Epithelial cell of proximal tubule (primary cell): ENCODE measurements at places on chromosomes 2 and 18. TPM values are rescaled to one million over a fixed set of nuclear protein-coding genes. Genes with fewer than 3 reads are reported as not detected.
A peak's percentile ranks its signal among the peaks of the same experiment; 100 is the strongest.

Gene SCYGR4
- total RNA-seq = not detected in 2 replicates

Gene PID1
- 0.69 and 1.9 TPM in 2 replicates for total RNA-seq

Gene AQP12B
- not detected in 2 replicates for total RNA-seq

Gene SDC1
- 115 and 134 TPM in 2 replicates for total RNA-seq

Gene REG1B
- total RNA-seq = not detected in 2 replicates

Gene DPY30
- 89.0 and 100 TPM in 2 replicates for total RNA-seq

Gene TUBB8B
- not detected in 2 replicates for total RNA-seq

Gene DTNA
- 7.5 and 15.2 TPM in 2 replicates for total RNA-seq

Gene CASP10
- total RNA-seq = 1.1 and 3.8 TPM in 2 replicates

Gene PLEK
- total RNA-seq = not detected in 2 replicates

Gene TOGARAM2
- total RNA-seq = 0.07 TPM in 1 of 2 replicates, not detected in the other

Gene ASTL
- total RNA-seq = not detected in 2 replicates

DNA sequence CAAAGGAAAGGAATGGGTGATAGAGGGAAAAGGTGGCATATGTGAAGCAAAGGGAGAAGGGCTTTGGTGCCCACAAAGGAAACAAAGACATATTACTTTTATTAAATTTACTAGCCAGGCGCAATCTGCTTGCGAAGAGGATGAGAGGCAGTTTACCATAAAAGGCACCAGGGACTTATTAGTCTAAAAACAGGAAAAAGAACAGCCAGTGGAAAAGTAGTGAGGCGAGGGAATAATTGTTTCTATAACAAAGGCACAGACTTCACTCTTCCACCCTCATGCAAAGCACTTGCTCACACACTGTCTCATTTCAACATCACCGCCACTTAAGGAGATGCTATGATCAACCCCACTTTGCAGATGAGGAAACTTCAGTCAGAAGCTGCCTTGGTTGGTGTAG lies 210.5 kb downstream of the ALPK2 start:
- no peak for DNase-seq

- DNase-seq = peak; percentile 92
Measured at GRCh38 chr2:233700028-233700635, 7.4 kb downstream of the UGT1A6 start.

- DNase-seq = no peak
Measured at GRCh38 chr18:57916684-57917083, 113.6 kb upstream of the ATP8B1 start.

DNA sequence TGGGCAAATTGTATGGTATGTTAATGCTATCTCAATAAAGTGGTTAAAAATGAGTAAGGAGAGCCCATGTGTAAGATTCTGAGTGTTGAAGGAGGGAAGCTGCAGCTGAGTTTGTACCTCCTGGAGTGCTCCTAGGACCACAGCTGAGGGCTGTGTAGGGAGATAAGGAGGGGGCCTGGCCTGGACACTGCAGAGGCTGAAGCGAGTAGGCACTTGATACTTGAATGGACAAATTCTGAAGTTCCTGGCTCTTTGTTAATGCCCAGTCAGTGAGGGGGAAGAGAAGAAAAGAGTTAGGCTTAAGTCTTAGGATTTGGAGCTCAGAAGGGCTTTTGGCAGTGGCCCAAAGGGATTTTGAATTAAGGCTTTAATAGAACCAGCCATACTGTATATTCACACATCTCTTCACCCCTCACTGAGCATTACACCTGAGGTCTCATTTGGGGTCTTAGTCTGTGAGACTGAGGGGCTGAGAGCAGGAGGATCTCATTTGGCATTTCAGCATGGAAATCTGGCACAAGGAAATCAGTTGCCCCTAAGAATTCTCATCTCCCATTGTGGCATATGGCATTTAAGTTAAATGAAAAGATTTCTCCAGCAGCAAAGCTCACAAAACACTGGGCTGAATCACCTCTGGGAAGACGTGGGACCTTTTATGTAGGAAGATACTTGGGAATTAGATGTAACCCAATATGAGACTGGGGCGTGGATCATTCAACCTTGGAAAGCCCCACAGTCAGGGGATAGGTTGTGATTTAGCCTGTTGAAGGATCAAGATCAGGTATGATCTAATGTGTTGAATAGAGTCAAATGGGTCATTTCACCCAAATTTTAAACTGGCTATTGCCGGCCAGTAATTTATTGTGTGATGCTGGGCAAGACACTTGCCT lies 46.8 kb downstream of the LIPG start:
- no peak for DNase-seq

GRCh38 chr2:32947484-32948143 lies 861 bp downstream of the LTBP1 start:
- no peak for DNase-seq

DNA sequence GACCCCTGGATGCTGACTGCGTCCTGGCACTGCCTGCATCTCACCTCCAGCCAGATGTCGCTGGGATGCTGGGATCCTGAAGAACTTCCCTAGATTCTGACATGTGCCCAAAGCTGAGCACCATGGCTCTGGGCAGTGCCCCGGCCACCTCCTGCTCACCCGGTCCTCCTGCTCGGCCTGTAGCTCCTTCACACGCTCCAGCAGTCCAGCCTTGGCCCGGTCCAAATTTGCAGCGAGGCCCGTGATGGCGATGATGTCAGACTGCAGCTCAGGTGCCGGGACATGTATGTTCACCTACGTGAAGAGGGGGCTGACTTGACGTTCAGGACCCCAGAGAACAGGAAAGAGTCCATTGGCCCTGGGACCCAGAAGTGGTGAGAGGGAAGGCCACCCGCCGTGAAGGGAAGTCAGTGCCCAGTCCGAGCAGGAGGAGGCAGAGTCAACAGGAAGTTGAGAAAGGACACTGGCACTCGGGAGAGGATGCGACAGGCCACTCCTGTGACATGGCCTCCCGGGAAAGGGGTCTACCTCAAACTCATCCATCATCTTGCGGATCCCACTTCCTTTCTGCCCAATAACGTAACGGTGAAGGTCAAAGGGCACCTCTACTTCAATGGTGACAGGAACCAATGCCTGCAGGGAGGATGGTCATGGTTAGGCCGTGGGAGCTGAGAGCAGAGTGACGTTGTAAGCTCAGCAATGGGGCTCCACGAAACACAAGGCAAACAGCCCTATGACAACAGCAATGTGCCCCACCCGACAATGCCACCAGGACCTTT lies 46.7 kb downstream of the ANO7 start:
- DNase-seq = no peak

DNA sequence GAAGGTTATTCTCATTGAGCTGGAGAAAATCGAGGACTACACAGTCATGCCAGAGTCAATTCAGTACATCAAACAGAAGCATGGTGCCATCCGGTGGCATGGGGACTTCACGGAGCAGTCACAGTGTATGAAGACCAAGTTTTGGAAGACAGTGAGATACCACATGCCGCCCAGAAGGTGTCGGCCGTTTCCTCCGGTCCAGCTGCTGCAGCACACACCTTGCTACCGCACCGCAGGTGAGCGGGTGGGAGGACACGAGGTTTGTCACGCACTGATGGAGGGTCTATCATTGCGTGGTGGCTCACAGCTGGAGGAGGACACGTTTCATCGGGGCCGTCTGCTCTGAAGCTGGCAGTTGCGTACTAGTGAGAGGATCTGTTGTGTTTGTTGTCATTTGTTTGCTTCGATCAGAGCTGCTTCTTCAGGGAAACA lies 48.2 kb downstream of the IL1RL2 start:
- no peak for DNase-seq

- no peak for DNase-seq
Measured at GRCh38 chr2:46815121-46815802, 100.3 kb downstream of the MCFD2 start.

DNA sequence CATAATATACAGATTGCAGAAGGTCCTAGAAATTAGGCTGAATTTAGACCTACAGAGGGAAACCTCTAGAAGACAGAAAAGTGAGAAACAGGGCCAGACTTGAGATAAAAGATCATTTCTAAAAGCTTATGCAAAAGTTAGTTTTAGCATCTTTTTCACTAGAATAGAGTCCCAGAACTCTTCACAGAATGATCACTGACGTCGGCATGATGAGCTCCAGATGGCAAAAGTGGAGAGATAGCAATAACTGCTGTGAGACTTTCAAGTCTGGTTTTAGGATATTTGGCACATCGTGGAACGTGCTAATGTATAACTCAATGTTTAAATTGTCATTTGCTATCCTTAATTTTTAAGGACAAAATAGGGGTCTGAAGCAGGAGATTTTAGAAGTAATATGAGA lies 1050.7 kb upstream of the CELF4 start:
- no peak for DNase-seq

GRCh38 chr2:88450925-88451810 lies 1.3 kb downstream of the FOXI3 start:
- DNase-seq = no peak

- DNase-seq = no peak
Measured at GRCh38 chr2:42136782-42137124, 32.4 kb upstream of the EML4 start.

- DNase-seq = no peak
Measured at GRCh38 chr2:23394700-23395099, 9.7 kb downstream of the KLHL29 start.

GRCh38 chr2:56299171-56299691 lies 115.4 kb downstream of the CCDC85A start:
- no peak for DNase-seq

DNA sequence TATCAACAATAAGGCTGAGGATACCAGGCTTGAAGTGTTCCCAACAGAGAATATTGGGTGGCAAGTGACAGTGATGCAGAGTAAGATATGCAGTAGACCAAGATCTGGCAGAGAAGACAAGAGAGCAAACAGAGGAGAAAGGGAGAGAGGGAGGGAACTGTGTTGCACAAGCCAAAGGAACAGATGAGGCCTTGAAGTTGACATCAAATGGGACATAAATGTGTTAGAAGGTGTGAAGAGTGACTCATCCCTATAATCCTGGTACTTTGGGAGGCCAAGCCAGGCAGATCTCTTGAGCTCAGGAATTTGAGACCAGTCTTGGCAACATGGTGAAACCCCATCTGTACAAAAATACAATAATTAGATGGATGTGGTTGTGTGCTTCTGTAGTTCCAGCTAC lies 342.9 kb downstream of the PARD3B start:
- no peak for DNase-seq

DNA sequence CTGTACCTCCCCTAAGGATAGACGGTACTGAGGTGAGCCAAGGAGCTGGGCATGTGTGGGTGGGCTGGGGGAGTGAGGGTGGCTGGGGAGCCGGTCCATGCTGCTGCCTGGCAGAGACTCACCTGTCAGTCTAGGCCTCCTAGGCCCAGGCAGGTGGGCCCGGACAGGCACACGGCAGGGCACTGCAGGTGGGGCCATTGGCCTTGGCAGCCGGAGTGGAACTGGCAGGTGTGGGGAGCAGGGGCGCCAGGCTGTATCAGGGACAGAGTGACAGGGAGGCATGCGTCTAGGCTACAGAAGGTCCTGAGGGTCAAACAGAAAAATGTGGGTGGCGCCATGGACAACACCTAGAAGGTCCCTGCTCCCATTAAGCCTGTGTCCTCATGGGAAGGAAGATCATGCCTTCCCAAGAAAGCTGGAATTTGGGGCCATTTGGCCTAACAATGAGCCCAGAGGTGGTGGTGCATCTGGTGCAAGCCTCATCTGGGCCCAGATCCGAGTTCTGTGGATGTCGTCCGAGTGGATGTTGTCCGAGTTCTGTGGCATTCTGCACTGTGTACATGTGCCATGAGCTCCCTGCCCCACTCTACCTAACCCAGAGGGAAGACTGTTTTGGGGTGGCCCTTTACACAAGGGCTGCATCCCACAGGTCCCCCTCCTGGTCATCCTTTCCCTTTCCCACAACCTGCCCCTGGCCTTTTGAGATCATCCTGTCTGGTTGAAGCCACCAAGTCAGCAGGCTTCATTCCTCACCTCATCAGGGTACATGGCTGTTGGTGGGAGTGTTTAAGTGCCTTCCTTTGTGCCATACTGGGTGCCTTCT lies 249.7 kb downstream of the GLI2 start:
- DNase-seq = no peak

DNA sequence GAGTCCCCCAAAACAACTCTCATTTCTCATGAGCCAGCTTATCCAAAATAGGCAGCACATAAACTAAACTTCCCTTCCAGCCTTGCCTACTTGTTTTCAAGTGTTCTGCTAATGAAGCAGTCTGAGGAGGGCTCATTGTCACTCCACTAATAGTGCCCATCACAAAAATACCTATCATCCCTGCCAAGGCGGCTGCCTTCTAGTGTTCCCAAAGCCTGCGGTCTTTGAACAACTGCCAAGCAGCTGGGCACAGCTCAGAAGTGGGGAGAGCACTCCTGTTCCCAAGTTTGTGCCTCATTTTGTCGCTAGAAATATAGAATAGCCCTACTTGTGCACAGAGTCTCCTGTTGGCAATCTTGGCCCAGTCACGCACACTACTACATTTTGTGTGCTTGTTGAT lies 50.3 kb downstream of the DTNA start:
- DNase-seq = no peak

- no peak for DNase-seq
Measured at GRCh38 chr18:23684515-23685197, 4.6 kb upstream of the LAMA3 start.

DNA sequence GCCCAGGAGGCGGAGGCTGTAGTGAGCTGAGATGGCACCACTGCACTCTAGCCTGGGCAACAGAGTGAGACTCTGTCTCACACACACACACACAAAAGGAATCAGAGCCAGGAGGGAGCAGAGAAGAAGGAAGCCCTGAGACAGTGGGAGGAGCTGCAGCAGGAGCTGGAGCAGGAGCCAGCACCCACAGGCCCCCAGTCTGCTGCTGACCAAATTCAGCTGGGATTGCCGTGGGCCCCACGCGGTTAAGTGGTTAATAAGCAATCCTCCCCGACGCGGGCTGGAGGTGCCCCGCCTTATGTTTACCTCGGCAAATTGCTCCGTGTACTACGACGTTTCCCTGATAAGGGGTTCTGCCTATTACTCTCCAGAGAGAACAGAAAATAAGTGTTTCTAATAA lies 265.3 kb downstream of the TWIST2 start:
- DNase-seq = no peak

GRCh38 chr18:13809531-13810255 lies 14.3 kb upstream of the MC5R start:
- no peak for DNase-seq

DNA sequence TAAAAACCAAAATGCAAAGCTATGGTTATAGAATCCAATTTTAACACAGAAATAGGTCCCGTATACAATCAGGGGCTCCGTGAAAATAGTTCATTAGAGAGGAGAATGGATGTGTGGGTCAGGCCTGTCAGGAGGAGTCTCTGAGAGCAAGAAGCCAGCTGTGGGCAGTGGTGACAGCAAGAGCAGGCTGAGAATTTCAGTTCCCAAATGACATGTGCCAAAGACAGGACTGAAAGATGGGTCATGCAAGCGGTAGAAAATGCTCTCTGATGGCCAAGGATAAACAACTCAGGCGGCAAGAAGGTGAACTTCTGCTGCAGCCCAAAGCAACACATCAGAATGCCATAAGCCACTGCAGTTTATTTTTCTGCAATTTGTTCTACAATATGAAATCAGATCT lies 100.4 kb downstream of the CCDC141 start:
- no peak for DNase-seq

- DNase-seq = no peak
Measured at GRCh38 chr2:241003369-241003768, 5.0 kb downstream of the SNED1 start.
